Sigmoid colon (tissue), 7 donors: ENCODE measurements at places on chromosomes 12 and 14. TPM values are rescaled to one million over a fixed set of nuclear protein-coding genes. Genes with fewer than 3 reads are reported as not detected.
A peak's percentile ranks its signal among the peaks of the same experiment; 100 is the strongest.

DNA sequence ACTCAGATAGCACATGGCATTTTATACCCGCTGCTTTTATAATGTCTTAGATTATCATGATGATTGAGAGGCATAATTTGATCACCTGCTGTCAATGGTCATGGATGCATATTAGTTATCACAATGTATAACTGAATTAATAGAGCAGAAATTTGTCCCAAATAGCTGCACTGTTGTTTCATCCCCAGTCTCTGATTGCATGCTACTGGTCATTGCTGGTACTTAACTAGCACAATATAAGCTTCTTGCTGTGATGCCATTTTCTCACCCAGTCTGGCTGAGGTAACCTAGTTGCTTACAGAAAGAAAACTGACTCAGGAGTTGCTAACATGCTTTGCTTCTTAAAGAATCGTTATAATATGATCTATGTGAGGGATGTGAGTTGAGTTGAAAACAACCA is 76.8 kb upstream of the PLEKHA5 start:
- DNase-seq = no peak

GRCh38 chr12:71440763-71441748 is 1.5 kb downstream of the LGR5 start:
- no peak for DNase-seq

GRCh38 chr14:105006831-105007592 is 13.9 kb downstream of the CDCA4 start:
- no peak for DNase-seq

DNA sequence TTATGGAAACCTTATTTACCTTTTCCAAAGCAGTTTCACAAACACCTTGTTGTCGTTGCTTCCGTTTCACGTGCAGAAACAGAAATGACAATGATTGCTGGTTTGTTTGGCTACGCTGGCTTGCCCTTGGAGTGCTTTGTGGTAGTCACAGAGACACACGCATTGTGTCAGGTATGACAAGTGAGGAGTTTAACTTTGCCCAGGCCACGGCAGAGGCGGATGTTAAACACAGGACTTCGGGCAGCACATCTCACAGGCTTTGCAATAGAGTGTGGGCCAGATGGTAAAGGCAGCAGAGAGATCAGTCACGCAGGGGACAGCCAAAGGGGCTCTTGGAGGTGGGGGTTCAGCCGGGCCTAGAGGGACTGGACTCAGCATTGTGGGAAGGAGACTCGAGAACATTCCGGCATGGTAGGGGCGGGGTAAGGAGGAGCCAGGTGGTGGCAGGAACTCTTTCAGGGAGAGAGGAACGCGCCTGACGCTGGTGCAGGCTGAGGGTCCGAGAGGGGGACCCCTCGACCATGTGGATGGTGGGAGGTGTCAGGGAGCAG is 59.8 kb upstream of the KCNA1 start:
- DNase-seq = no peak

GRCh38 chr14:90551733-90552464 is 155.1 kb downstream of the CALM1 start:
- DNase-seq = peak; percentile 86

The POTEG gene
- total RNA-seq = not detected

The CISTR gene
- total RNA-seq = not detected

The SERPINA9 gene
- not detected for total RNA-seq

The TBPL2 gene
- not detected for total RNA-seq
